Astrocyte of the spinal cord (primary cell): ENCODE measurements at places on chromosomes 7 and 10.
A peak's percentile ranks its signal among the peaks of the same experiment; 100 is the strongest.

GRCh38 chr10:71443676-71444075 lies 47.0 kb downstream of the CDH23 start:
- no peak for DNase-seq

- DNase-seq: peak; percentile 97
These were observed 48.6 kb upstream of the PPIF start for GRCh38 chr10:79298403-79299244.

GRCh38 chr10:37289833-37290464 lies 164.6 kb downstream of the ANKRD30A start:
- no peak for DNase-seq

GRCh38 chr10:88861036-88861435 lies 9.4 kb upstream of the ANKRD22 start:
- DNase-seq: no peak

DNA sequence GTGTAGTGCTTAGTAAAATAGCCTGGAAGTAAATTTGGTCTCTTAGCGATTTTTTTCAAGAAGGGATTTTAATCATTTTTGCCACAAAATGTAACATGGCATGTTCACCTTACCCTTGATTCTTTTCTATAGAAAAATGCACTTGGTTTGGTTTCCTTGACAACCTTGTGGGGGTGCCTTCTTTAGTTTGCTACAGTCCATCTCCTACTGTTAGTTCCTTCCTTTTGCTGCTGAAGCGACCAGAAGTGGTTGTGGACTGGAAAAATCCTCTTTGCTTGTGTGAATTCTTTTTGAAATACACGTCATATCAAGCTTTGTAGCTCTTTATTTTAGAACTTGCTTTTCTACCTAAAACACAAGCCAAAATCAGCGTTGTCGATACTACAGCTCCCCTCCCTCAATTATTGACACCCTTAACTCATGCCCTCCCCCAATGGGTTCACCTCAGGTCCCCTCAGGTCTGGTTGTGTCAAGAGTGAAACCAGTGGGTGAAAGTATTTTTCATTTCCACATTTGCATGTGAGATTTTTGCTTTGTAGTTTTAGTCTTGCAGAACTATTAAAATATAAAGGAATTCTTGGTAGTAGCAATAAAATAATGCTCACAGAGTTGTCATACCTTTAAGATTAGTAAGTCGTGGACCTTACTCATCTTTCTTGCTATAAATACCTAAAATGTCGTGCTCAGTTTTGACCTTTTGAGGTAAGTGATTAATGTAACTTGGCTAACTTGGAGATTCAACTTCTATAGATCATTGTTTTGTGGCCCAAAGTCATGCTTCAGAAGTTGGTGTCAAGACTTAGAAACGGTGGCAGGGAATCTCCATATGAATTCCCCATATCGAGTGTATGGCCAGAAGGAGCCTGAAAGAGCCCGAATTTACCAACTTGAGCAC lies 1.5 kb downstream of the ACTR3B start:
- peak; percentile 29 for DNase-seq

DNA sequence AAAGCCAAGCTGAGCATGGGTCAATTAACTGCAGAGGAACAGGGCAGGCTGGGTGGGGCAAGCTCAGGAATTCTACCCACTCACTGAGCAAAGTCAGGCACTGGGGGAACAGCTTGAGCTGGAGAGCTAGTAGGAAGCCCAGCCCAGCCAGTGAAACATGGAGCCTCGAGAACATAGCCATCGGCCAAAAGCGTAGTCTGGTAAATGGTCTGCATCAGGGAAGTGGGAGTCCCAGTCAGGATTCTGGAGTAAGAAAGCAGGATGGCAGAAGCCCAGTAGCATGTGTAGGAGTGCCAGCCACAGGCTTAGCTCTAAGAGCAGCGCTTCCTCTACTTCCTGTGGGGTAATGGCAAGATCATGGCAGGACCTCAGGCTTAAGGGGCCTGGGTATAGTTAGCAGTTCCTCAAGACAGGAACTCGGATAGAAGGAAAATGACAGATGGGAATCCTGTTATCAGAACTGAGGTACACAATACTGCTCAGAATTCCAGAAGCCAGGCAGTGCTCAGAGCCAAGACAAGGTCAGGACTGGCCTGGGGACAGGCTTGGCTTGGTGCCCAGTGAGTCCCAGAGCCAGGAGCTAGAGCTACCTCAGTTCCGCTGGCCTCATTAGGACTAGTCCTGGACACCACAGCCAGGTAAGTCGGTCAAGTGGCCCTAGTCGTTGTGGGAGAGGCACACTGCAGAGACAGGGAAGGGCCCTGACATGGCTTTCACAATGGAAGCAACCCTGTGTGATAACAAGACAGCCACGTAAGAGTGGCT lies 65.4 kb upstream of the MXI1 start:
- DNase-seq: no peak

- no peak for DNase-seq
These were observed 99.0 kb downstream of the KIAA1217 start for GRCh38 chr10:24307696-24308485.

- peak; percentile 52 for DNase-seq
These were observed 35.9 kb upstream of the CACNB2 start for GRCh38 chr10:18104223-18104872.

- DNase-seq: no peak
These were observed 377.3 kb upstream of the NFE2L3 start for GRCh38 chr7:25774675-25775074.

- DNase-seq: no peak
These were observed 156.2 kb downstream of the MBL2 start for GRCh38 chr10:52616395-52616764.

DNA sequence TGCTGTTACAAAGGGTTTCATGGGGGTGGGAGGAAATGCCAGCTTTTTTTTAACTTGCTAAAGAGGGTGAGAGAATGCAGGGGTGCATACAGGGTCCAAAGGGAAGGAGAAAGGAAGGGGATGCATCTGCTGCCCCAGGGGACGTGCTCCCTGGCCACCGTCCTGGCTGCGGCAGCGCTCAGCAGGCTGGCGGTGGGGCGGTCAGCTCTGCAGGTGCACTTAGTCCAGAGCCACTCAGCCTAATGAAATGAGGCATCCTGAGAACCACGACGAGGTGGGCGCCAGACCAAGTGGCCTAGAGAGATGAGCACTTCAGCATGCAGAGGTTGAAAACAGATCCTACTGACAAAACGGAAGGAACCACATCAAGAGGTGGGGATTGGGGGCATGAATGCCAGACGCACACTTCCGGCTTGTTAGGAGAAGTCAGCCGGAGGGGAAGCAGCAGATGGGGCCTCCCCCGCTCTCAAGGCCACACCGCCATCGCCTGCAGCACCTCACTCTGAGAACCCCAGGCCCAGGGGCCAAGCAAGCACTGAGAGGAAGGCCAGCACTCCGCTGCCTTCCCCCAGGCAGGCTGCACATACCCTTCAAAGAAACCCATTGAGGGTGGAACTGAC lies 94.5 kb downstream of the MAD1L1 start:
- no peak for DNase-seq

DNA sequence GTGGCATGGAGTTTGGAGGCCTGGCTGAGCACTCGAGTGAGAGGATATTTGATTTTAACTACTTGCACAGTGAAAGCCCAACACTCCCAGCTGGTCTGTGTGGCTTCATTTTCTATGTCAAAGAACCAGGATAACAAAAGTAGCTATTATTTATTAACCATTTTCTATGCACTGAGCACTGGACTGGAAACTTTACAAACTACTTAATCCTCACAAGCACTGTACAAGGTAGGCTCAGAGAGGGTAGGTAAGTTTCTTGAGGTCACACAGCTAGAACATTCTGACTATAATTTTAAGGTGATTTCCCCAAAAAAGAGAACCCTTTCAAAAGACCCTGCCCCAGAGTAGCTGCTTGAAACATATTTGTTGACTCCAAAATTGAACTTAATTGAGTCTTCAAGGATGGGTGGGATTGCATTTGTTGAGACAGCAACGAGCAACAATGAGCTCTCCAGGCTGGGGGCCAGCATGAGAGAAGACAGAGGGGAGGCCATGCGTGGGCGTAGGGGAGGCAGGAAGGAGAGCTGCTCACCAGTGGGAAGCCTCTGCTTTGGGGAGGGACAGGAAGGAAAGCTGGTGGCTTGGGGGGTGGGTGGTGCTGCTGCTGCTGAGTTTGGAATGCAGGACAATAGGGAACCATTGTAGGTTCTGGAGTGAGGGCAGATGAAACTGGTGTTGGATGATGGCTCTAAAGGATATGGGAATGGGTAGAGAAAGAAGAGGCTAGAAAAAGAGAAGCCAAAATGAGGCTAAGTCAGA lies 31.5 kb downstream of the FAM241B start:
- DNase-seq: no peak

GRCh38 chr7:155009570-155010157 lies 6.7 kb upstream of the PAXIP1 start:
- DNase-seq: no peak

DNA sequence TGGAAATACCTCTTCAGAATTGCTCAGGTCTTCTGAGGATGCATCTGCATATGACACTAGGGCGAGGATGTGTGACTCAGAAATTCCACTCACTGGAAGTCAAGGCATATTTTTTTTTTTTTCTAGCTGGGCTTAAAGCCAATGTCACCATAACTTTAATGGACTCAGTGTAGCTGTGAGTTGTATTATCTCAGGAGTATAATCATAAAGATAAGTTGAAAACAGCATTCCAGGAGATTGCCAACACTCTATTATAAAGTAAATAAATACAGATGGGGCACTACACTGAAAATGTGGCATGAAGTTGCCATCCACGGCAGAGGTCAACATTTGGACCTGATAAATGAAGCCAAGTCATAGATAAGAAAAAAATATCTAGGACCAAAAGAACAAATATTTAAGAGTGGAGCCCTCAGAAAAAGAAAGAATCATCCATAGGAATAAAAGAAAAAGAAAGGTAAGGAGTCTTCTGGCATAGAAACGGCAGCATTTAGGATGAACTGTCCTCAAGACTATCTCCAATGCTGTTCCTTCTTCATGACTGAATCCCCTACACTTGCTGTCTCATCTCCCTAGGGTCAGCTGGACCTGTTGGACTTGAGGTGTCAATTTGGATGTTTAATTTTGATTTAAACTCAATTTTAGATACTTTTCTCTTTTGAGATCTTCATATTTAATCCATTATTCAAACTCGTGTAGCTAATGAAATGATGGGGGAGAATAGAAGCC lies 72.9 kb upstream of the CAV2 start:
- peak; percentile 89 for DNase-seq

DNA sequence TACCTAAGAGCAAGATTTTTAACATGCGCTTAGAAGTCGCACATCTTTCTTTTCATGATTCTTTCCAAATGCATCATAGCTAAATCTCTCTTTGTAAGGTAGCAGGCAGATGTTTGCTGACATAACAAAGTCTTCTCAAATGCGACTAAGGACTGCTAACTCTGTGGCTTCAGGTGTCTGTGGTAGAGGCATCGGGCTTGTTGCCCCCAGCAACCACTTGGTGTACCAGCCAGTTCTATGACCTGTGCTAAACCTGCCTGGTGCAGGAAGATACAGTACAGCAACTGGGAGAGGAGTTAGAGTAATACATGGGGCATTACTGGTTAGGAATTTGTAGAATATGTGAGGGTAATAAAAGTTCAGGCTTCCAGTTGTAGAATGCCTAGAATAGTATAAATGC lies 654.1 kb downstream of the NRG3 start:
- no peak for DNase-seq

DNA sequence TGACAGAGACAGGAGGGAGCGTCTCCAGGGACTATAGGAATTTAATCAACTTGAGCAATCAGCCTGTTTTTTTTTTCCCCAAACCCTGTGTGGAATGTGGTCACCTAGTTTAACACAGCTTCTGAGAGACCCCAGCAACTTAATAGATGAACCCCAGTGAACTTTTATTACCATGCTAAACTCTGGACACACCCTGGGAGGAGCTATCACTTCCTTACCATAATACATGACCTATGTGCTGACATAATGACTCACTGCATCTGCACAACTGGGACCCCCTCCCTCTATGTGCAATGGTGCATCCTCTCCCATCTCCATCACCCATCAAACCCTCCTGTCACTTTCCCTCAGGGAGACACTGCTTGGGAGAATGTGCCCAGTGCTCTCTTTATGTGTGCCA lies 83.7 kb downstream of the EPC1 start:
- DNase-seq: no peak

DNA sequence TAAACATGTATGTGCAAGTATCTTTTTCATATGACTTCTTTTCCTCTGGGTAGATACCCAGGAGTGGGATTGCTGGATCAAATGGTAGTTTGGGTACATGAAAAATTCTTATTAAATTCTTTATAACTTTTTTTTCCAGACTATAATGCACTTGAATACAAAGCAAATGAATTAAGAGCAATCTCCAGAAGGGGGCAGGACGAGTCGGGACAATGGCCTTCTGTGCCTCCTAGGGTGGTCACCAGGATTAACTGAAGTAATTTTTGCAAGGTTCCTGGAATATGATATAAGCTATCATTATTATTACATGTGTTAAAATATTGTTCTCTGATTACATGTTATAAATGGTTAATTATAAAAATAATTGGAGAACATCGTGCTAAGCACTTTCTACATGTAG lies 127.2 kb downstream of the PPP1R17 start:
- peak; percentile 23 for DNase-seq

- no peak for DNase-seq
These were observed 1.7 kb upstream of the TMEM248 start for GRCh38 chr7:66919304-66919703.

GRCh38 chr10:87635498-87636312 lies 24.0 kb upstream of the PAPSS2 start:
- DNase-seq: peak; percentile 62

DNA sequence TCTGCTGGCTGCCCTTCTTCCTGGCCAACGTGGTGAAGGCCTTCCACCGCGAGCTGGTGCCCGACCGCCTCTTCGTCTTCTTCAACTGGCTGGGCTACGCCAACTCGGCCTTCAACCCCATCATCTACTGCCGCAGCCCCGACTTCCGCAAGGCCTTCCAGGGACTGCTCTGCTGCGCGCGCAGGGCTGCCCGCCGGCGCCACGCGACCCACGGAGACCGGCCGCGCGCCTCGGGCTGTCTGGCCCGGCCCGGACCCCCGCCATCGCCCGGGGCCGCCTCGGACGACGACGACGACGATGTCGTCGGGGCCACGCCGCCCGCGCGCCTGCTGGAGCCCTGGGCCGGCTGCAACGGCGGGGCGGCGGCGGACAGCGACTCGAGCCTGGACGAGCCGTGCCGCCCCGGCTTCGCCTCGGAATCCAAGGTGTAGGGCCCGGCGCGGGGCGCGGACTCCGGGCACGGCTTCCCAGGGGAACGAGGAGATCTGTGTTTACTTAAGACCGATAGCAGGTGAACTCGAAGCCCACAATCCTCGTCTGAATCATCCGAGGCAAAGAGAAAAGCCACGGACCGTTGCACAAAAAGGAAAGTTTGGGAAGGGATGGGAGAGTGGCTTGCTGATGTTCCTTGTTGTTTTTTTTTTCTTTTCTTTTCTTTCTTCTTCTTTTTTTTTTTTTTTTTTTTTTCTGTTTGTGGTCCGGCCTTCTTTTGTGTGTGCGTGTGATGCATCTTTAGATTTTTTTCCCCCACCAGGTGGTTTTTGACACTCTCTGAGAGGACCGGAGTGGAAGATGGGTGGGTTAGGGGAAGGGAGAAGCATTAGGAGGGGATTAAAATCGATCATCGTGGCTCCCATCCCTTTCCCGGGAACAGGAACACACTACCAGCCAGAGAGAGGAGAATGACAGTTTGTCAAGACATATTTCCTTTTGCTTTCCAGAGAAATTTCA lies 1.7 kb downstream of the ADRB1 start:
- no peak for DNase-seq
